NCI-H774 (cell line): ENCODE measurements at places on chromosomes 12 and 14.

DNA sequence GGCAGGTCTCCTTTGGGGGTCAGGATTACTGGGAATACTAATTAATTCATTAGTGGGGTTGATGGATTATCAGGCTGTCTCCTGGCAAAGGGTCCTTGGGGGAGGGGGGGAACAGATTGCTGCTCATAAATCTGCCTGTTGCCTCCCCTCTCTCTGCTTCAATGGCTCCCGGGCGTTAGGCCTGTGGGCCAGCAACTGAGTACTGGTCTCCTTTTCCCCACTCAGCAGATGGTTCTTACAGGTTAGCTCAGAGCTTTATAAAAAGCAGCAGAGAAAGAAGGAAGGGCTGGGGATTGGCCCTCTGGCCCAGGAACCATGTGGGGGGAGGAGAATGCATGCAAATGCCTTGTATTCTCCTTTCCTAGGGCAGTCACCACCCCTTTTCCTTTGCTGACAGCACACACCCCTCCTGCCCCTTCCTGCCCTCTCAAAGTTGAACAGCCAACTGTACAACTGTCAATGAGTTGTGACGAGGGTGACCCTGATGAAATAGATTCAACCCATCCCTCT, 2.3 kb upstream of the NEUROD4 start:
- DNase-seq = no peak

GRCh38 chr12:14931359-14931758, 7.0 kb downstream of the ERP27 start:
- no peak for DNase-seq

GRCh38 chr14:102557434-102558226, 34.8 kb upstream of the RCOR1 start:
- DNase-seq = no peak

GRCh38 chr14:89425931-89426330, 8.9 kb upstream of the FOXN3 start:
- DNase-seq = no peak

GRCh38 chr12:108419949-108420348, 80.8 kb upstream of the CMKLR1 start:
- no peak for DNase-seq
